ENCODE measurements at places on chromosomes 16 and 17.

GRCh38 chr16:89395150-89396142 lies 94.9 kb downstream of the ANKRD11 start:
- peak; percentile 95 for DNase-seq

GRCh38 chr16:58425756-58426494 lies 33.7 kb downstream of the GINS3 start:
- DNase-seq: no peak

GRCh38 chr16:31485571-31485970 lies 2.6 kb downstream of the SLC5A2 start:
- no peak for DNase-seq

DNA sequence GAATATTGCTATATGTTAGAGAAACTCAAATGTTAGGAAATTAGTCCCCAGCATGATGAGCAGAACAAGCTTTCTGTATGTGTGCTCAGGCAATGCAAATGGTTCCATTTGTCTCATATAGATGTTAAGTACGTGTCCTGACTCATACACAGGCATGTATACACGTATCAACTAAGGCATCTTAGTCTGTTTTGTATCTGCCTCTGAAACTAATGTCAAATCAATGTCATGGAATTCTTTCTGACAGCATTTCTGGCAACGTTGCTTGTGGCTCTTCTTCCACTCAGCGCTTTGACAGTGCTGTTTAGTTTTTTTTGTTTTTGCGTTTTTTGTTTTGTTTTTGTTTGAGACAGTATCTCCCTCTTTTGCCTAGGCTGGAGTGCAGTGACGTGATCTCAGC lies 111.9 kb downstream of the CNTNAP4 start:
- DNase-seq: no peak

GRCh38 chr17:66491213-66491612 lies 188.8 kb downstream of the PRKCA start:
- no peak for DNase-seq

- DNase-seq: no peak
These were observed 1.6 kb downstream of the CAPN15 start for GRCh38 chr16:529012-529575.

GRCh38 chr16:57485916-57486857 lies at the start of gene DOK4:
TSS of gene DOK4 (minus strand) at chr16:57486493. CDS start at chr16:57479507, 6,986 bp downstream.
- DNase-seq: peak; percentile 96

- DNase-seq: peak; percentile 86
These were observed 251.2 kb downstream of the PARN start for GRCh38 chr16:14378689-14379467.

DNA sequence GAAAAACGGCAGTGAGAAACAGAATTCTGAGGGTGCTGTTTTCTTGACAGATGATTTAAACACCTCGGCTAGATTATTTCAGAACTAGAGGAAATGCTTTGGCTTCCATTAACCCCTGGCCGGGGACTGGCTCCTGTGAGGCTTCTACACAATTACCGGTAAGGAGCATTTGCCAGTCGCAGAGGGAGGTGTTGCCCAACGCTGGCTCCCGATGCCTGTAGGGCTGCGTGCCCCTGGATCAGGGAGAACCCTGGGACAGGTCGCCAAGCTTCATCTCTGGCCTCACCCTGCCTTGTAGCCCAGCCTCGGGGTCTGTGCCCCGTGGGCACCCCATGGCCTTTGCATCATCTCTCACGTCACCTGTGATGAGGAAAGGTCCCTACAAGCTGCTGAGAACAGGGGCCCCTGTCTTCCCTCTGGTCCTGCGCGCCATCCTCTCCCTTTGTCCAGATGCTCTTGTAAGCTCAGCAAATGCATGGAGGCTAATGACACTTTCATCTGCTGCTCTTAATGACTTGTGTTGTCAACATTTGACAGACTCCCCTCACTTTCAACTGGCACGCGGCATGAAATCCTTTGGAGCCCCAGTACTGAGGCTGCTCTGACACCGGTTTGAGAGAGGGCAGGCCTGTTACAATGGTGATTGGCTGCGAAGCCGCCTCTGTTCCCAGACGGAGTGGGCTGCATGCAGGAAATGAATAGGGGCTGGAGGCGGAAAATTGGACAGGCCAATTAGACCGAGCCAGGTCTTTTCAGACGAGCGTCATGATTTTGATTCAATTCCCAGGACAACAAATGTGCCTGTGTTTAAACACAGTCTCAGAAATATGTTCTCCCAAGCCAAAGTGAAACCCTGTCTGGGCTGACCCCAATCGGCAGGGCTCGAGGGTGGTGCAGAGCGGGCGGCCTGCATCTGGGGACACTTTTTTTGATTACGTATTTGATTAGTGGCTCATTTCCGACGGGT lies 85.5 kb upstream of the DOC2B start:
- DNase-seq: no peak

DNA sequence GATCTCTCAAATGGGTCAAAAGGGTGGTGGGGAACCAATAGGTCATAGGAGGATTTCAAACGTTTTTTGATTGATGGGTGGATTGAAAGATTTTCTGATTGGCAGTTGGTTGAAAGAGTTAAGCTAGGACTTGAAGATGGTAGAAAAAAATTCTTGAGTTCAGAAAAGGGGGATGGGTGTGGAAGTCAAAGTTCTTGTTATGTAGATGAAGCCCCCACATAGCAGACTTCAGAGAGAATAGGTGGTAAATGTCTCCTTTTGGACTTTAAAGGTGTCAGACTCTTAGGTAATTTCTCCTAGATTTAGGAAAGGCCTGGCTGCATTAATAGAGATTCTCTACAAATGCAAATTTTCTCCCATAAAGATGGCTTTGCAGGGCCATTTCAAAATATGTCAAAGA lies 163.3 kb downstream of the HS3ST4 start:
- DNase-seq: no peak

DNA sequence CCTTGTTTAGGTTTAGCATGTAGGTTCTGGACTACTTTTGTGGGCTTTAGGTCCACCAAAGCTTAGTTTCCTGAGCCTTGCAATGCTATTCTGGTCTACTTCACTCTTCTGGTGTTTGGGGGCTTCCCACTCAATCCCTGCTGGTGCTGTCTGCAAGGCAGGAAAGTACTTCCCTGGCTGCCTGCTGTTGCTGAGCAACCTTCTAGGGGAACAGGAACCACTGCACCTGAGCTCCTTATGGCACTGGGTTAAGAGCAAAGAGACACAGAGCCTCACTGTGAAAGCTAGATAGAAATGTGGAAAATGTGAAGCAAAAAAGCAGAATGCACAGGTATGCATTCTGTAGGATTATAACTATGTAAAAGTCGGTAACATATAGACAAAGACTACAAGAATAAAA lies 17.0 kb downstream of the MPO start:
- no peak for DNase-seq

DNA sequence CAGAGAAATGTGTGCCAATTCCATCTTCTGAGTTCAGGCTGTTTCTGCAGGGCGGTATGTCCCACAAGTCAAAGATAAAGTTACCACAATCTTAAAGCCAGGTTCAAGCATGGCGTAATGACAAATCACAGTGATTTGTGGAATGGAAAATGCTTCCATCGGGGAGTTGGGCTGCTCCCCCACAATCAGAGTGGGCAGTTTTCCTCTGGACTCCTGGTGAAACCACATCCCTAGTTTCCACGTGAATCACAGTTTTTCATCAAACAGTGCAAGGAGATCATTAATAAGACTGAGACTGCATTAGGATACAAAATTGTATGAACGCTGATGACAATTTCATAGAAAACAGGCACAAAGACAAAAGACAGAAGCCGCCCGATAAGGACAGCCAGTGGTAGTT lies 3.6 kb downstream of the LITAF start:
- no peak for DNase-seq

DNA sequence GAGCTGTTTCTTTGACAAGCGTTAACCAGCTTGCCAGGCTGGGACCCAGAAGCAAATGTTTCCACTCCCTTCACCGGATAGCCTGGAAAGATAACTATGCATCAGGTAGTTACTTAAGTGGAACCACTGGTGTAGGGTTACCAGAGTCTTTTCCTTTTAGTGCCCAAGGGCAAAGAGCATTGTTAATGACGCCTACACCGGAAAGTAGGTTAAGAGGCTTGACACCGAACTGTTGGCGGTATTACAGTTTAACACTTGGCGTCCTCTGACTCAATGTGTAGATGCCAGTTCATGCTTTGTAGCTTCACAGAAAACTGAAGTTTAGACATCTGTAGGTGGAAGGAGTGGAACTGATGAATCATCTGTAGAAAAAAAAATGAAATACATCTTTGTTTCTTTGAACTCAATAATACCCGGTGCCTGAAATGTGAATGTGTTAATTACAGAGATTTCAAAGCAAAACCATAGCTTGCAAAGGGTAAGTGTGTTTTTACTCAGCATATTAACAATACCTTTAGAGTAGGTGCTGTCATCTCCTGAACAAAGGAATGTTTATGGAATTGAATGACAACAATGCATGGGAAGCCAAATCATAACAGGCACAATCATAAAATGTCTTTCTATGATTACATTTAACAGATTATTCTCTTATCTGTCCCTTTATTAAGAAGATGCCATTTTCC lies 426.7 kb upstream of the SALL1 start:
- DNase-seq: peak; percentile 67

- DNase-seq: no peak
These were observed 184.7 kb downstream of the MYO1D start for GRCh38 chr17:32692179-32692578.

DNA sequence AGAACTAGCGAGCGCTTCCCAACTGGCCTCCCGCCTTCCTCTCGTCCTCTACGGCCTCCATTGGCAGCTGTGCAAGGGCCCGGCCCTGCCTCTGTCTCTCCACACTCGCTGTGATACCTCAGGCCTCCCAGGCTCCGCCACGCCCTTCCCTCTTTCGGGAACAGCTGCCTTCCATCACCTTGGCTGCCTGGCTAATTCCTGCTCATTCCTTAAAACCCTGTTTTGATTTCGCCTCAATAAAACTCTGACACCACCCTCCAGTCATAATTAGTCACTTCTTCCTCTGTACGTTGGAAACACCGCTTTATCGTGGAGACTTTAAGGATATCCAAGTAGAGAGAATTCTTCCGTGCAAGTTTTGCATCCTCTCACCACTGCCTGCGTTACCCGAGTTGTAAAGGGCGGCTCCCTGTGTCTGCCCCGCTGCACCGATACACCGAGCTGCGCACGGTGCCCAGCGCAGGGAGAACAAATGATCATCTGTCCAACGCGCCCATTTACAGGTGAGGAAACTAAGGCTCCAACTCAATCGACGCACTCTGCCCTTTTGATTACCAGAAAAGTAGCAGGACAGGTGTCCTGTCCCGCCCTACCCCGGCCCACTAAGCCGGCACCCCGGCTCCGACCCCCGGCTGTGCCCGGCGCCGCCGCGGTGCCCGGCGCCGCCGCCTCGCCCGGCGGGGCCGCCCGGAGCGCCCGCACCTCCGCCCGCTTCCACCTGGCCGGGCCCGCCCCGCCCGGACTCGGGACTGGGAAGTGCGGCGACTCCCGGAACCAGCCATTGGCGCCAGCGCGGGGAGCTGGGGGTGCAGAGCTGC lies 139.7 kb downstream of the SEC14L1 start:
- DNase-seq: peak; percentile 87

- no peak for DNase-seq
These were observed 44.1 kb upstream of the ADORA2B start for GRCh38 chr17:15900871-15901270.

DNA sequence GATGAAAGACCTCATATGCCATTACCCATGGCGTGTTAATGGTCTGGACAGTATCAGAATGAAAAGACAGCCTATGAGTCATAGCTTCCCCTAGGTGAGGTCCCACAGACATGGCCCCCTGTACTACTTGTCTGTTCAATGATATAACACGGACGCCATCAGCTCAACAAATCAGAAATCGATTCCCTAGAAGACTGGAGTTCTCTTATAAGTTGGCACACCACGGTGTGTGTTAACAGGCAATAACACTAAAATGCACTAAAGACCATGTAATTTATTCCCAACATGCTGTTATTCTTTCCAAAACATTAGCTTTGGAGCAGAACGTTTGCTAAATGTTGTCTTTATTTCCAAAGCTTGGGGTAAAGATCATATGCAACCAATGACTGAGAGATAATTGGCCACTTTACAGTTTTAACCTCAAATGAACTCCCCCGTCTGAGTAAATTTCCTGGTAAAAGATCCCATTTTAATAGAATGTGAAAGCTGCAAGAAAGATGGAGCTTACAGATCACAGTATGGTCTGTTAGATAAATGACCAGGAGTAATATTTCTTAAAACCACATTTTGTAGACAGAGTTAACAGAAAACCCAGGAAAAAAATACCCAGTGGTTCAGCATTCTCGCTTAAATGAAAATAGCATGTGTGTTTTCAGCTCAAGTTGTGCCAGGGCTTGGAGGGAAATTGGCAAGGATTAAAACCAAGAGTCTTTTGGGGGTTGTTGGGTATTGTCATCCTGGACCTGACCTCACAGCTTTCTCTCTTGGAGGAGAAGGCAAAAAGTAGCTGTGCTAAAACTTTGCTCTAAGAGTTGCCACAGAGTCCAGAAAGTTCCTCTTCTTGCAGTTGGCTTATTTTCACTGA lies 65.9 kb downstream of the PCTP start:
- DNase-seq: no peak

GRCh38 chr17:31738067-31738466 lies 121.0 kb downstream of the COPRS start:
- DNase-seq: no peak

DNA sequence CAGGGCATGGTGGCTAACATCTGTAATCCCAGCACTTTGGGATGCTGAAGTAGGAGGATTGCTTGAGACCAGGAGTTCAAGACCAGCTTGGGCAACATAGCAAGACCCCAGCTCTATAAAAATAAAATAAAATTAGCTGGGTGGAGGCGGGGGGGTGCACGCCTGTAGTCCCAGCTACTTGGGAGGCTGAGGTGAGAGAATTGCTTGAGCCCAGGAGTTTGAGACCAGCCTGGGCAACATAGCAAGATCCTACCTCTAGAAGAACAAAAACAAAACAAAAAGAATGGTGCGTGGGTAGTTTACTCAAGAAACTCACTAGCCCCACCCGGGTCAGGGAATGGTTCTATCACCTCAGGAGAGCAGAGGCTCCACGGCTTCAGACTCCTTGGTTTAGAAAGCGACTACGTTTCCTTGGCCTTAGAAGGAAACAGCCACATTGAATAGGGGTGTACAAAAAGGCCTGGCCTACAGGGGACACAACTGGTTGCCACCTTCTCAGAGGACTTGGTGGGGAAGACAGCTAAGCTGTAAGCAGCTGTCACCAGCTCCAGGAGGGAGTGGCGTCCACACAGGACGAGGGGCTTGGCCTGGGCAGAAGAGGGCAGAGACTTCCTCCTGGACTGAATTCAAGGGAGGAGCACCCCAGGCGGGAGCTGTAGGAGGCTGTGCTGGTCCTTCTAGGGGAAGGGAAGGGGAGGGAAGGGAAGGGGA lies 716 bp downstream of the TK1 start:
- DNase-seq: no peak

DNA sequence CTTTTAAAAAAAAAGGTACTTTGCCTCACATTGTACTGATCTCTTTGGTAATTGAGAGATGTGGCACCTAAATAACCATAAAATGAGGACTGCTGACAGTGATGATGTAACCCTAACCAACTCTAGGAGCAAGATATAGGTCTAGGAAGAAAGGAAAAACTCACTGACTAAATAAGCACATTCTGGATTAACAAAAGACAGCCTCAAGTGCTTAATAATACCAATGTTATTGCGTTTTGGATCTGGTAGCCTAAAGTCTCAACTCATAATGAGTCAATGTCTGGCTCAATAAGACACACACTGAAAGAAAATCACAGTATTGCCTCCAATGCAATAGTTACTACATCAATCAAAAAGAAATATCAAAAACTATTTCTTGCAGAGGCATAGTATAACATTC lies 3.0 kb downstream of the ERN1 start:
- DNase-seq: no peak
